Activated T-cell treated with anti-CD3 and anti-CD28 coated beads, Interleukin-2, amount 50 U/mL, for 24 hours (primary cell): ENCODE measurements at places on chromosomes 13 and 19.
A peak's percentile ranks its signal among the peaks of the same experiment; 100 is the strongest.

GRCh38 chr19:51093101-51093500 is 10.4 kb upstream of the KLK14 start:
- DNase-seq = no peak

GRCh38 chr13:39282400-39282972 is 244.2 kb downstream of the NHLRC3 start:
- DNase-seq = no peak

GRCh38 chr19:34319785-34320184 is 45.2 kb upstream of the GPI start:
- DNase-seq = no peak

DNA sequence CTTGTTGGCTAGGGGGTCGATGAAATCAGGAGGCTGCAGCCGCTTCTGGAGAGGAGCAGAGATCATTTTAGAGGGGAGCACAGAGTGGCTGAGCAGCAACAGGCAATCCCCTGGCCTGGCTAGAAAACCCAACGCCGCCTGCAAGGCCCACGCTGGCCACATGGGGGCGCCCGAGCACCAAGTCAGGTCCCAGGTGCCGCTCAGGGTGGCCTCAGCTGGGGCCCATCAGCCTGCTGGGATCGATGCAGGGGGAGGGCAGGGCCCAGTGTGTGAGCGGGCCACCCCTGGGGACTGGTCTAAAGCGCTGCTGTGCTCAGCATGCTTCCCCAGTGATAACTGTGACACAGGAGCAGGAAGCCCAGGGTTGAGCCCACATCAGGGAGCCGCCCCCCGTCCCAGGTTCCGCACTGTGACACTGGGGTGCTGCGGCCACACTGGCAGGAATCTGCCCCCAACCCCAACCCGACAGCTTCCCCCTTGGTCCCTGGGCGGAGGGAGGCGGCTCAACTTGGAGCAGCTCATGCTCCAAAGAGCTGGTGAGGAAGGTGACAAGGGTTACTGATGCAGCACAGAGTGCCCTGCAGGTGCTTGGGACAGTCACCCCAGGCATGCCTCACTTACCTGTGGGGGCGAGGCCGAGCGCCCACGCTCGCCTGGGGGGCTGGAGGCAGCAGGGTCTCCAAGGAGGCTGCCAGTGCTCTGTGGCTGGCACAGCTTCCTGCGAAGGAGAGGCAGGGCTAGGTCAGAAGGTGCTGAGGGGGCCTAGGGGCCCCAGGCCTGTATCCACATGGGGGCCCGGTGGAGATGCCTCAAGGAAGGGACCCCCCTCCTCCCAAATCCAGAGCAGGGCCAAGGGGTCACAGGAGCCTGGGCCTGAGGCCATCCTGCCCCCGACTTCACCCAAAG is 13.3 kb upstream of the ISYNA1 start:
- peak; percentile 95 for DNase-seq

DNA sequence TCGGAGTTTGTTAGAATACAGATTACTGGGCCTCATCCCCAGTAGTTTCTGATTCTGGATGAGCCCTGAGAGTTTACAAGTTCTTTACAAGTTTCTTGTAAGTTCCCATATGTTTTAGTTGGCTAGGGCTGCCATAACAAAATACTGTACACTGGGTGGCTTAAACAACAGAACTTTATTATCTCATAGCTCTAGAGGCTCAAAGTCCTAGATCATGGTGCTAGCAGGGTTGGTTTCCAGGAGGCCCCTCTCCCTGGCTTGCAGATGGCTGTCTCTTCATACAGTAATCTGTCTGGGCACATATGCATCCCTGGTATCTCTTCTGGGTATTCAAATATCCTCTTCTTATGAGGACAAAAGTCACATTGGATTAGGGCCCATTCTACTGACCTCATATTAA is 167.2 kb downstream of the KLF5 start:
- no peak for DNase-seq

GRCh38 chr13:65971541-65971940 is 1258.6 kb downstream of the PCDH9 start:
- DNase-seq = no peak

GRCh38 chr13:91032104-91032503 is 315.4 kb upstream of the MIR17HG start:
- DNase-seq = no peak

DNA sequence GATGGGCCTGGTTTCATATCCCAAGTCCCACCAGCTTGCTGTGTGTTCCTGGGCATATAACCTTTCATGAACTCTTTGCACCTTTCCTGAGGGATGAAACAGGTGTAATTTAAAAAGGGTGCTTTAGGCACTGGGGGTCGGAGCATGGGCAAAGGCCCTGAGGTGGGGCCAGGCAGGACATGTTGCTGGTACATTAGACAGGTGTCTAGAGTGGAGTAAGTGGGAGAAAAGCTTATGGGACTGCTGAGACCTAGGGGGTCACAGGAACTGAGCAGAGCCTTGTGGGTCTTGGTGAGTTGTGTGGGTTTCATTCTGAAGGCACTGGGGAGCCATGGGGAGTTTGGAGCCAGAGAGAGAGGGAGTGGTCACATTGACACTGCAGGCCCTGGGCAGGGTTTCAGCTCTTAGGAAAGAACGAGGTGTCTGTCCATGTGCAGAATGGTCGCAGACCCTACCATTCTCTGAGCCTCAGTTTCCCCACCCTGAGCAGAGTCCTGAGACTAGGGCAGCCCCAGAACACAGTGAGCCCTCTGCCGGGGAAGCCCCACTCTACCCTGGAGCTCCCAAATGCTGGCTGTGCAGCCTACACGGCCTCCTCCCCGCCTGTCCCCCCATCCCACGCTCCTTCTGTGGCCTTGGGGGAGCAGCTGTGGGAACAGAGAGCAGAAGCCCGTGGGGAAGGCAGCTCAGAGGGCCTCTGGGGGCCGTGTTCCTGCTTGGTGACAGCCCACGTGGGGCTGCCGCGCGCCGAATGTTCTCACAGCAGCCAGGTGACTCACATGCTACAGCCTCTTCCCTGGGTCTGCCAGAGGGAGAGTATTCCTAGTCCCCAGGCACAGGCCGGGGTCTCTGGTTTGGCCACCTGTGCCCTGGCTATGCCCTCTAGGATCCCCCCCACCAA is 7.3 kb upstream of the HOMER3 start:
- no peak for DNase-seq

DNA sequence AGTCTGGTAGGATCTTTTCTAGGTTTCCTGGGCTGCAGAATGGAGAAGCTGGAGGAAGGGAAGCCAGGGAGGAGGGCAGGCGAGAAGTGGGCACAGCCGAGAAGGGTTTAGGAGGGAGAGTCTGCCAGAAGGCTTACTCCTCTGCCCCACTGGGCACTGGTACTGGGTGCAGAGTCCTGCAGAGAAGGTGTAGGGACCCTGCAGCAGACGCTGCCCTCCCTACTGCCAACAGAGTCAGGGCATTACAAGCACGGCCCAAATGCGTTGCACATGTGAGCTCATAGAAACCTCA is 726 bp upstream of the PEPD start:
- DNase-seq = no peak
